ENCODE measurements at places on chromosomes 6 and 20. TPM values are rescaled to one million over a fixed set of nuclear protein-coding genes. Genes with fewer than 3 reads are reported as not detected.

DNA sequence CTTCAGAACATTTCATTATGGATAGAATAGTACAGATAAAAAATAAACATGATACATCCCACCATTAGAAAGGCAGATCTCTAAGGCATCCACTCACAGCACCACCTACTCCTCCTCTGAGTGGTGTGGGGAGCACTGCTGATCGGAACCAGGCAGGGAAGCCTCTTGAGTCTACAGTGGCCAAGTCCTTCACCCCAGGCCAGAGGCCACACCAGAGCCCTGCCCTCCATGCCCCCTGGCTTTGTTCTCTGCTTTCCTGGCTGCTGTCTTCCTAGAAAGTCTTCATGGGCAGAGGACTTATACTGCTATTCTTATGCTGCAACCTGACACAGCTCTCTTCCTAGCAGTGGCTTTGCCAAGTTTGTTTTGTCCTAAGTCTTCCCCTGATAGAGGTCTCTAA lies 201.8 kb upstream of the THBS2 start:
- no peak for DNase-seq

DNA sequence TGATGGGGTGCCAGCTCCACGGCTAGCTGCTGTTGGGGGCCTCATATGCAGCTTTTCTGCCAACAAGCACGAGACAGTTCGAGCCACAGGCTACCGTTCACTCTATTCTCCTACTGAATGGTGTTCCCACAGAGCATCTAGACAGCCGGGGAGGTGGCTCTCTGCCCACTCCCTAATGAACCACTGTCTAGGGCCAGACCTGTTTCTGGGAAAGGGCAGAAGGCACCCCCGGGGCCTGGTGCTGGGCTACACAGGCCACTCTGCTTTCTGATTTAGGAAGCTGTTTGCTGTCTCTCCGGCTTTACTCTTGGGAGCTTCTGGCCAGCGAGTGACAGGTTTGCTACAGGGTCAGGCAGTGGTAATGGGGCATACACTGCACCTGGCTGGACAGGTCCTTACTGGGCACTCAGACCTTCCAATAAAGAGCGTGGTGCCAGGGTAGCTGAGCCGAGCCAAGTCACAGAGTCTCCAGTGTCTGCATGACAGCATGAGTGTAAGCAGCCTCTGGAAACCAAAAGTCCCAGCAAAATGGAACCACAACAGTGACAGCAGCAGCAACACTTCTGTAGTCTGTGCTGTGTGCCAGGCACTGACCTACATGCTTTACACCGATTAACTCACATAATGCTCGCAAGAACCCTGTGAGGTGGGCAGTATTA lies 8.4 kb downstream of the CCDC167 start:
- DNase-seq = no peak

DNA sequence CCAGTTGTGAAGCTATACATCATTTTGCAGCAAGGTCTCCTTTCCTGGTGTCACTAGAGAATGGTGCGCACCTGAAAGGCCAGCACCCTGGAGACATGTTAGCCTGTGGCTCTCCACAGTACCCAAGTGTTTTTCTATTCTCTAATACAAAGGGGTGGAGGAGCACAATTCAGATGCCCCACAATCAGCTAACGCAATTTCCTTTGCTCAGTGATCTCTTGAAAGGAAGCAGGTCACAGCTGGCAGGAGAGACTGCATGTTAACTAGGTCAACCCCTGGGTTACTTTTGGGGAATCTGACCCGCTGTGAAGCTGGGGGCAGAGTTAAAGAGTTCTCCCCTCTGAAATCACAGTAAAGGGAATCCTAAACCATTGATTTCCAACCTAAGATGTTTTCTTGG lies 92.5 kb downstream of the B3GAT2 start:
- DNase-seq = no peak

Gene EHMT2
- total RNA-seq = 28.4 TPM

Gene CST4
- not detected for total RNA-seq

DNA sequence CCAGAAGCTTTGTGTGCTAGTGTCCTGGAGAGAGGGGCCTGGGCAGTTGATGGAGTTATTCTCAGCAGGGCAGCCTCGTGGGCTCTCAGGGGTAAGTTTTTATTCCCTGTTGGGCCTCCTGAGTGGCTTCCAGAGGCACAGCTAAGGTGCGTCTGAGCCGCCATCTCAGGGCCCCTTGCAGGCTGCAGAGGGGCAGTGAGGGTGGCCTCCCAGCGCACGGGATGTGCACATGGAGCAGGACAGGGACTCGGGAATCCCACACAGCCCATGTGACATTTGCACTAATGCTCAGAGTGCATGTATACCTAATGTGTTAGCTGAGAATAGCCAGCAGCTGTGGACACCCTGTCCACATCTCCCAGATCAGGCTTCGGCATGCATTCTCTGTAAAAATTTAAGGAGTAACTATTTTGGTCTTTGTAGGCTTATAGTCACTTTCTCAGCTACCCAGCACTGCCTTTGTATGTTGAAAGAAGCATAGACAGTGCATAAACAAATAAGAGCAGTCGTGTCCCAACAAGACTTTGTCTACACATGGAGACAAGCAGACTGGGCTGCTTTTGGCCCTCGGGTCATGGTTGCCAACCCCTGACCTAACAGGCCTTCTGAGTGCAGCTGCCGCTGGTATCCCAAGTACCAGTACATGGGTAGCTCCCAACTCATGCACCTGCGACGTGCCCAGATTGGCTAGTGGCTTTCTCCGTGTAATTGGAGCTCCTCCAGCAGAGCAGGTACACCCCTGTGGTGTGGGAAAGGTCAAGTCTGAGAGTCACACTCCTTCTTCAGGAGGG lies 18.6 kb upstream of the CST9L start:
- DNase-seq = peak; percentile 82

GRCh38 chr20:1793821-1794220 lies 101.4 kb upstream of the SIRPA start:
- no peak for DNase-seq

DNA sequence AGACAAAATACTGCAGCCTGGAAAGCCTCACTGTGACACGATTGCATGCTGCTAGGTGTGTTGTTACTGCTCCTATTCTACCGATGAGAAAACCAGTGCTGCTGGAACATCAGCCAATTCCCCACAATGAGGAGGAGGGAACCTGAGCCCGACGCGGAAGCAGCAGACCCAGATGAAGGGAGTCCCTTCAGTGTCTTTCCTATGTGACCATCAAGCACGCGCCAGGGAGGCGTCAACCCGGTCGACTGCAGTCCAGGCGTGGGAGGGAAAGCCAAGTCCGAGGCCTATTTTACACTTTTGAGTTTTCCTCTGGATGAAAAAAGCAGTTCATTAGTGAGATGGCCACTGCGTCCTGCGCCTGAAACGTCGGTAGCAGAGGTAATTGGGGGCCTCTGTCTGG lies 63.3 kb downstream of the STK35 start:
- DNase-seq = peak; percentile 60

DNA sequence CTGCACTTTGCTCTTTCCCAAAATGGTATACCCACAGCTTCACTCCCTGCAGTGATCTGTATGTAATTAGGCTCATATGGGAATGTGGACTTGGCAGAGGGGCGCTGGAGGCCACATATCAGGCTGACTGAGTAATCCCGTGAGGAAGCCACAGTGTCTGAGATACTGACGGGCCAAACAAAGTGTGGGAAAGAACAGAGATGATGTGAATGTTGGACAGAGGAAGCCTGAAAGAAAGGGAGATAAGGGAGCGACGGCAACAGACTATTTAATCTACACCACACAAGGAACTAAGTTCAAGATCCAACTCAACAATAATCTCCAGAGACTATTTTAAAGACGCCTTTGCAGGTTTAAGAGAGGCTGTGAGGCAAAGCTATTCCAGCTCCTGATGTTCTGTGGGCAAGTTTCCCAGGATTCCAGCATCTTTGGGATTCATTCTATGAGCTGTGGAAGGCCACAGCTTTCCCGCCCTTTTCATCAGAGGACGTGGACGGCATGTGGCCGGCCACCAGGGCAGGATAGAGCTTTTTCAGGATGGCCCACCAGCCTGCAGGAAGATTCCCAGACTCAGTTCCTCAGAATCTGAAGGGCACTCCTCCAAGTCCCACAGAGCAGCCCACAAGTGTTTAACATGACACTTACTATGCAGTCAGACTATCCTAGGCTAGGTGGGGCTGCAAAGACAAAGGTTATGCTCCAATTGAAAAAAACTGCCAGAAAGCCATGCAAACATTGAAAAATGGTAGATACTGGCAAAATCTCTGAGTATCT lies 237.5 kb downstream of the ATXN1 start:
- DNase-seq = no peak

DNA sequence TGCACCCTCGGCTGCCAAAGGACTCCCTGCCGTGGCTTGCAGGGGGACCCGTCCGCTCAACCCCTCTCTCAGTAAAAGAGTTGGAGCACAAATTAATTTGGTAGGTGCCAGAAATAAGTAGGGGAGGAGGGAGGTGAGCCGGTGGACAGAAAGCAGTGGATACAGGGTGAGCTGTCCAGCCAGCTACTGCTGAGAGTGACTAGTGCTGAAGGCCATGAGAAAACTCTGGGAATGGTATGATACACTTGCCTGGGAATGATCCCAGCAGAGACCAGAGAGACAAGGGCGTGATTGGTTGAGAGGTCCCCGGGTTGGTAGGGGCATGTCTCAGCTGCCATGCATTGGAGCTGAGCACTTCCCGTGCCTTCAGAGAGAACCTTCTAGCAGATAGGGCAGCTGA lies 15.7 kb downstream of the FOXQ1 start:
- no peak for DNase-seq

- DNase-seq = no peak
Measured at GRCh38 chr20:38357653-38358207, 11.4 kb downstream of the LBP start.

Gene KHDC1
- total RNA-seq = 0.35 TPM

- no peak for DNase-seq
Measured at GRCh38 chr6:37218511-37218910, 39.1 kb upstream of the TBC1D22B start.

Gene MTFR2
- 0.87 TPM for total RNA-seq

DNA sequence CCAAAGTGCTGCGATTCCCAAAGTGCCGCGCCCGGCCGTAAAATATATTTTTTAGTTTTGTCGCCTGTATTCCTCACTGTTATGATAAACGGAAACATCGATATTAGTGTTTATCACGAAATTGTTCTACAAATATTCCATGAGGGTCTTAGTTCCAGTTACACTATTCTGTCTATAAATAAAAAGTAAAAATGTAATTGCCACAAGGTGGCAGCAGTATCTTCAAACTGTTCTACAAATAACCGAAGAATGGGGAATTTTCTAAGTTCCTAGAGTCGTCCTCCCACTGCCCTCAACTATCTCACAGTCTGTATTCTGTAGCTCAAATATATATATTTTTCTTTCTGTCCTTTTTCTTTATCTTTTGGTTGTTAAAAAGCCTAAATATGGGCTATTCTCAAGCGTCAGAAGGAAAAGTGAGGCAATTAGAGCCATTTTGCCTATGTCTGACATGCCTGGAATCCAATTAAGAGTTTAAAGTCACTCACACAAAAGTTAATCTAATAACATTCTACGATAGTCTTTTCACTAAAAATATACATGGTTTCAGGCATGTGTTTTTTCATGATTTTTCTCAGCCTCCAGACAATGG lies 14.2 kb upstream of the FAM162B start:
- no peak for DNase-seq

DNA sequence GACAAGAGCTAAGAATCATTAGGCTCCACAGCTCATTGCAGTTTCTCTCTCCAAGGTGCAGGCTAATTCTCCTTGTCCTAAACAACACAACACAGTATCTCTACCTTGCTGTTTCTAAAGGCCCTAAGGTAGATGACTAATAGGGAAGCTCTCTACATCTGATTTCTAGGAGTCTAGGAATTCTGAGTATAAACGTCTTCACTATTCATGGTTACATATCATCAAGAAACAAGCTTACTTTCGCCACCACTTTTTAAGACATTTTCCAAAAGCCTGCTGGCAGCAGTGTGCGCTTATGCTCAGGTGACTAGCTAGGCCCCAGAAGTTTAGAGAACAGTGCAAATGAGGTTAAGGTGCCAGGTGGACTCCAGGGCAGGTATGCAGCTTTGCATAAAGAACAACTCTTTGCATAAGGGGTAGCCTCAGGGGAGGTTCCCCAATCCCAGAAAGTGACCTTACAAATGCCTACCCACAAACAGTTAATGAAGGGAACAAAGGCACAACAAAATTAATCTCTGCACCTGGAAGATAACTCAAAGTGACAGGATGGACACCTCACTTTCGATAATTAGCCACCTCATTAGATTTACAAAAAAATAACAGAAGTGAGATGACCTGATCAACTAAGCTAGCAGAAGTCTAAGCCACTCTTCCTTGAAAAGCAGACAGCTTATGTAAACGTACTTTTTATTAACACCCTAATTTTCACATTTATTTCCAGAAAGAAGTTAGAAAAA lies 20.1 kb downstream of the B4GALT5 start:
- DNase-seq = no peak

DNA sequence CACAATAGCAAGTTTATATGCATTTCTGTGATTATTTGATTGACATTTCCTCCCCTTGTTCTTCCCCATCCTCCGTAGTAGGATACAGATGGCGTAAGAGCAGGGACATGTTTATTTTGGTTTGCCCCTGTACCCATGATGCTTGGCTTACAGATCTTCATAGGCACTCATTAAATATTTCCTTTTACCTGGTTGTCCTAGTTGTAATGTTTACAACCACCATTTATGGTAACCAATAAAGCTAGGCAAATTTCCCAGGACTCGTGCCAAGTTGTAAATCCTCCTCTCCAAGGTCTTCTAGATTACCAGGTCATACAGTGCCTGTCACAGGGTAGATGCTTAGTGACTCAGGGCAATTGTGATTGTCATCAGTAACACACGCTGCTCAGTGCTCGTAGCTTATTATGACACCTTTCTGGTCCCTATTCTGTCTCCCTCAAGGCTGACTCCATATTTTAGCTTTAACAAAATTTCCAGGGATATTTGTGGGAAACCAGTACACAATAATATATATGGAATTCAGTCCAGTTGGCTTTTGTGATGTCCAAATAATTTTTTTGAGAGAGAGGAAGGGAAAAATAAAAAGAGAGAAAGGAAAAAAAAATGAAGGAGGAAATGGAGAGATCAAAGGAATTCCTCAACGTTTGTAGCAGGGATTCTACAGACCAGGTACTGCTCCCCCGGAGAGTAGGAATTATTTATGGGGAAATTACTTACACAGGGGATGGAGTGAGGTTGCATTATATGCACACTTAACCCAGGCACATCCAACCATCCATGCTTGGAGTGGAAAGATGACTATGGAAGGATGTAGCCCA lies 24.6 kb downstream of the CYP24A1 start:
- no peak for DNase-seq

DNA sequence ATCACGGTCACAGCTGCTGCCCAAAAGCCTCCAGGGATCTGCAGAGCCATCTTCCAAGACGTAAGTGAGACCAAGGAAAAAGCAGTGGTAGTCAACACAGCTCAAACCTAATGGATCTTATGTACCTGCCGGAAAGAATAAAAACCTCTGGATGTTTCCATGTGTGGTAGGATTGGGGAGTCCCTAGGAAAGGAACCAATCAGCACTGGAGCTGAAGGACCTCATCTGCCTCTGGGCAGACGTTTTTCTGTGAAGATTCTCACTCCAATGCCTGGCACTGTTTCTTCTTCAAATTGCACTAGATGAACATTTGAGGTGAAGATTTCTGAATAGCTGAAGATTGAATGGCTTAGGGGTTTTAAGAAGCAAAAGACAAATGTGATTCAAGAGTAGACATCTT lies at the start of gene HLA-DQB2:
Gene HLA-DQB2 (minus strand): TSS at position 112 of the 400 bp plus-strand sequence. CDS start 62 bp downstream, at position 50.
- DNase-seq = no peak

Gene FRK
- total RNA-seq = 0.80 TPM

Gene VSTM2L
- 0.93 TPM for total RNA-seq

Gene CCN6
- not detected for total RNA-seq

All from mesenteric fat pad (tissue), 1 donor.